ENCODE measurements at places on chromosomes 2 and 18.

DNA sequence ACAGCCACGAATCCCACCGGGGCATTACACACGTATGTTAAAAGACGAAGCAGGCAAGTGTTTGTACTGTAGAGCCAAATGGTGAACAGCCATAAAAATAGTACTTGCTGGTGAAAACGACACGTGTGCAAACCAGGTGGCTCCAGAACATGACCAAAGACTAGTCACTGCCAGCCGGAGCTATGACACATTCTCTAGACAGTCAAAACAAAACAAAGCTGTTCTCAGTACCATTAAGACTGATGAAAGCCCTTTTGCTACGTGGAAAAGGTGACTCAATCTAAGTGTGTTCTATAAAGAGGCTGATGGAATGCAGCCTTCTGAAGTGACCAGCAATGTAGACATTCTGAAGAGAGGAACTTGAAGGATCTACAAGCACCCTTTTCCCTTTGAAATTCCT, 367.7 kb upstream of the NETO1 start:
- no peak for DNase-seq

- no peak for DNase-seq
Measured at GRCh38 chr18:12333506-12334290, 25.7 kb downstream of the TUBB6 start.

DNA sequence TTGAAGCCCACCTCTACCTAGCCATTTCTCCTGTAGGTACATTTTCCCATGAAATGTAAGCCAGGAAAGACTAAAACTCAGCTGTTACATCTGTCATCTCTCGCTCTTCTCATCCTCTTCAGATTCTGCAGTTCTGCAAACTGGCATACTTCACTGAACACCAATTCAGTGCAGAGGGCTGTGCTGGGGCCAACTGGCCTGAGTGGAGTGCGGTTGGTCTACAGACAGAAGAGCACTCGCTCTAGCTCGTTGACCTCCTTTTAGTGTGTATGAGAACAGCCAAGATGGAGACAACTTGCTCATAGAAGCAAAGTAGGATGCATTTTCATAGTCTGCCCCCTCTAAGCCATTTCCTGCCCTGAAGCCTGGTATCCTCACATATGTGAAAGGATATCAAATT, 862.6 kb downstream of the BCL11A start:
- DNase-seq: no peak

DNA sequence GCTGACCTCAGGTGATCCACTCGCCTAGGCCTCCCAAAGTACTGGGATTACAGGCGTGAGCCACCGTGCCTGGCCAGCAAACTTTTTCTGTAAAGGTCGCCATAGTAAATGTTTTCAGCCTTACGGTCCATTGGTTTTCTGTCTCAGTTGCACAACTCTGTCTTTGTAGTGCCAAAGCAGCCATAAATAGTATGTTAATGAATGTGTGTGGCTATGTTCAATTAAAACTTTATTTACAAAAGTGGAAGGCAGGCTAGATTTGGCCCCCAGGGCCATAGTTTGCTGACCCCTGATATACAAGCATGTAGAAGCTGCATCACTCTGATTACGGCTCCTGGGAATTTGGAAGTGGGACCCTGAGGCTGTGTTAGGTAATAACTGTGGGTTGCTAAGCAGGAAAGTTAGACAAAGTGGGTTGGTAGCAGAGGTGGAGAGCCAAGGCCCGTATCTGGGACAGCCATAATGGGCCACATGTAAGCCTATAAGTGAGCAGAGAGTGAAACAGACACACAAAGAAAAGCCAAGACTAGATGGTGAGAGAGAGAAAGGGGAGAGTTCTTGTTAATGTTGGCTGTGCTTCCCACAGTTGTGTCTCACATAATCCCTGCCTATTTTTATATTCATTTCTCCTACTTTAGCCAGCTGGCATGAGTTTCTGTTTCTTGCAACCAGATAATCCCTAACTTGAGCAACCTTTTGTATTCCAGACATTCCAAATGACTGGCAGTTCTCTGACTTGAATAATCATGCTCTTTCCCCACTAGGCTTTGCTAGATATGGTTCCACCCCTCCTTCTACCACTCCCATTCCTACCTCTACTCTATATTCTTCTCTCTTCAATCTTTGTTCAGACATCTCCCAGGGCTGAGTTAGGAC, 223.3 kb upstream of the STON1 start:
- DNase-seq: no peak

GRCh38 chr2:150467621-150467963, 19.9 kb downstream of the RND3 start:
- no peak for DNase-seq

- DNase-seq: no peak
Measured at GRCh38 chr2:163200741-163201140, 362.2 kb upstream of the KCNH7 start.
